ENCODE measurements at places on chromosomes 4 and X.

DNA sequence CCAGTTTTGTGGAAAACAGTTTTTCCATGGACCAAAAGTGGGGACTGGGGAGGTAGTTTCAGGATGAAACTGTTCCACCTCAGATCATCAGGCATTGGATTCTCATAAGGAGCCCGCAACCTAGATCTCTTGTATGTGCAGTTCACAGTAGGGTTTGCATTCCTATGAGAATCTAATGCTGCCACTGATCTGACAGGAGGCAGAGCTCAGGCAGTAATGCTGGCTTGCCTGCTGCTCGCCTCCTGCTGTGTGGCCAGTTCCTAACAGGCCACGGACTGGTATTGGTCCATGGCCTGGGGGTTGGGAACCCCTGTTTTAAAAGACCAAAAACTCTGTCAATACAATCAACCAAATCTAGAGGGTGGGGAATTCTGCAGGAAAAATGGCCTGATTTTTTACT lies 100.0 kb upstream of the EOLA2 start:
- H3K27me3 ChIP-seq, result no peaks in the 10 kb centered on the region
- no peaks in the 10 kb centered on the region for H3K4me1 ChIP-seq
- peak; percentile 9 for DNase-seq

- DNase-seq, result peak; percentile 68
- no peak overlapping the region for H3K4me3 ChIP-seq
- no peaks in the 10 kb centered on the region for H3K4me1 ChIP-seq
- no peaks in the 10 kb centered on the region for H3K27me3 ChIP-seq
- H3K36me3 ChIP-seq, result peaks cover 3% of the 10 kb centered on the region
- H3K27ac ChIP-seq, result no peak overlapping the region
These were observed 46.1 kb downstream of the SETD7 start for GRCh38 chr4:139509727-139510410.

- DNase-seq, result peak; percentile 54
- H3K4me3 ChIP-seq, result no peak overlapping the region
These were observed 8.0 kb downstream of the TBC1D14 start for GRCh38 chr4:6917461-6918271.

GRCh38 chrX:13223868-13224567 lies 95.8 kb downstream of the ATXN3L start:
- no peak overlapping the region for H3K4me3 ChIP-seq
- H3K27ac ChIP-seq, result no peak overlapping the region
- H3K27me3 ChIP-seq, result no peaks in the 10 kb centered on the region

- H3K27ac ChIP-seq, result no peak overlapping the region
- no peaks in the 10 kb centered on the region for H3K36me3 ChIP-seq
These were observed 8.3 kb upstream of the MAP7D3 start for GRCh38 chrX:136259543-136259942.

DNA sequence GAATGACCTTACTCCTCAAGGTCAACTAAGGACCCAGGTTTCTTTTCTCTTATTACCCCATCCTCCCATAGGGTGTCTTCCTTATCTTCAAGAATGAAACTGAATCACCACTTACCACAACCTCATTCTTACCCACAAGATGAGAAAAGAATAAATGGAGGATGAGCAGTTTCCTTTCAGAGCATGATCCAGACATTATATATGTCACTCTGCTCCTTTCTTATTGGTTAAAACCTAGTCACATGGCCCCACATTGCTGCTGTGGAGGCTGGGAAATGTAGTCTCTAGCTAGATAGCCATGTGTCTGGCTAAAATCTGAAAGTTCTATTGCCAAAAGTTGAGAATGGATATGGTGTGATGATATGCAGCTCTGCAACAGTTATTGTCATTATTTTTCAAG lies 62.4 kb upstream of the RAI2 start:
- no peaks in the 10 kb centered on the region for H3K27me3 ChIP-seq
- no peak overlapping the region for H3K27ac ChIP-seq
- H3K4me3 ChIP-seq, result no peak overlapping the region
- no peaks in the 10 kb centered on the region for H3K4me1 ChIP-seq
- no peaks in the 10 kb centered on the region for H3K36me3 ChIP-seq
- no peak for DNase-seq

- DNase-seq, result no peak
- H3K27me3 ChIP-seq, result no peaks in the 10 kb centered on the region
- peaks cover 1% of the 10 kb centered on the region for H3K4me1 ChIP-seq
- no peak overlapping the region for H3K27ac ChIP-seq
- no peaks in the 10 kb centered on the region for H3K36me3 ChIP-seq
These were observed 56.2 kb upstream of the RAPGEF2 start for GRCh38 chr4:159046683-159047082.

- no peak for DNase-seq
- no peak overlapping the region for H3K27ac ChIP-seq
- no peaks in the 10 kb centered on the region for H3K36me3 ChIP-seq
- no peak overlapping the region for H3K4me3 ChIP-seq
These were observed 169.9 kb upstream of the RBPJ start for GRCh38 chr4:26150948-26151347.
